Body of pancreas (tissue), 4 donors: ENCODE measurements at places on chromosomes 2 and 18. TPM values are rescaled to one million over a fixed set of nuclear protein-coding genes. Genes with fewer than 3 reads are reported as not detected.

- no peak for DNase-seq
These were observed 721 bp downstream of the MCEE start for GRCh38 chr2:71129114-71129901.

GRCh38 chr2:30334762-30335363 lies 103.5 kb downstream of the LBH start:
- peak; percentile 36 for DNase-seq

The POTEE gene
- total RNA-seq: not detected

- DNase-seq: no peak
These were observed 22.0 kb downstream of the KCNF1 start for GRCh38 chr2:10933700-10934225.

DNA sequence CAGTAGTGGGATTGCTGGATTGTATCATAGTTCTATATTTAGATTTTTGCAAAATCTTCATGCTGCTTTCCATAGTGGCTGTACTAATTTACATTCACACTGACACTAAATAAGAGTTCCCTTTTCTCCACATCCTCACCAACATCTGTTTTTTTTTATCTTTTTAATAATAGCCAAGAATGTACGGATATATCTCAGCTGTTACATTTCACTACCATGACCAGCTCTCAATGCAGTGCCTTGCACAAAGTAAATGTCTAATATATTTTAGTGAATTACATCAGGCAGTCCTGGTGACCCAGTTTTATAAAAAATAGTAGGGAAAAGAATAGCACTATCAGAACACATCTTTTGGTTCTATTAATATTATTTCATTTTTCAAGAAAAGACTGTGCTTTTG lies 161.8 kb downstream of the LNPK start:
- DNase-seq: no peak

The IGFBP2 gene
- 170 TPM for total RNA-seq

DNA sequence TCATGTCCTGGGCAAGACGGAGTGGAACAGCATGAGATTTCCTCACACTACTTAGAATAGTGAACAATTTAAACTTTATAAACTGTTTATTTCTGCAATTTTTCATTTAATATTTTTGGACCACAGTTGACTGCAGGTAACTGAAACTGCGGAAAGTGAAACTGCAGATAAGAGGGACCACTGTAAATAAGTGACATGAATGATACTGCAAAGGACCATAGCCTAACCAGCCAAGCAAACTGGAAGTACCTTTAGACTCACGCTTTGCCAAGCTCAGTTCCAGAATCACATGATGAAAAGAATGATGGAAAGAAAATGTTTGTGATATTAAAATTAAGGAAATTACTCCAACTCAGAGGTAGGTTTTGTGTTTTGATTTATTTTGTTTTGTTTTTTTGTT lies 94.6 kb upstream of the ITGA4 start:
- no peak for DNase-seq

DNA sequence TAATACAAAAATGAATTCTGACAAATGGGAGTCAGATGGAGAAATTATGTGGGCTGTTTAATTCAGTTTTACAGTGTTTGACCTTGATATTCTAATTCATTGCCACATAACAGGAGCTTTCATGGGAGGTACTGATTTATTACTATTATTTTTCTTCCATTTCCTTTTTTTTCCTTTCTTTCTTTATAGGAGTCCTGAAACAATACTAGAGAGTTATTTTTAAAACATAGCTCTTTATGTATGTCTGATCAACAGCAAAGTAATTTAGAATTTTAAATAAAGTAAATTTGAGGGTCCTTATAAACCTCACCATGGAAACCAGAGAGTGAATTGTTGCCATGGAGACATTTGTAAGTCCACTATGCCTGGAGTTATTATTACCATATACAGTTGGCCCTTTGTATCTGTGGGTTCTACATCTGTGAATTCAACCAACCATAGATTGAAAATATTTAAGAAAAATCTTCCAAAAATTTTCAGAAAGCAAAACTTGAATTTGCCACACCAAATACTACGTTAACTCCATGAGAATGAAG lies 40.9 kb upstream of the PPP4R1 start:
- DNase-seq: no peak

DNA sequence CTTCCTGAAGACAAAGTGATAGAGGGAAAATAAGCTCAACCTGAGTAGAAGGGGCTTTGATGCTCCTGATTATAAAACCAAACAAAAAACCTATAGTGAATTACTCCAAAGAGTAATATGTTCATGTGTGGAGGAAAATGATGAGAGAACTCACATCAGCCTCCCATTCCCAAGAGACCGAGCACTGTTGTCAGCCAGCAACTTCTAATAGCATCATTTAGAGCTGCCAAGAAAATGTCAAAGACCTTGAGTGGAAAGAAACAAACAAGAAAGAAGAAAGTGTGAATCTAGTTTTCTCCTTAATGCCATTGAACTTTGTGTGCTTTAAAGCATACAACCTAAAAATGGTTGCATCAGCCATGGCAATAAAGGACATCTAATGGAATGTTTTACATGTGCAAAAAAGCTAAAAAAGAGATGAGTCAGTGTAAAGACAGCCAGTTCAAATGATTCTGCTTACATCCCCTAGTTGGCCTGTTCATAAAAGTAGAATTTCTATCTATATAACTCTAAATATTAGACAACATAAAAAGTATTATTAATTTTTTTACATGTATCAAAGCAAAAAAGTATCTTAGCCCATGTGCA lies 1066.2 kb downstream of the TDRD15 start:
- DNase-seq: no peak

- no peak for DNase-seq
These were observed 191.9 kb downstream of the MYO3B start for GRCh38 chr2:170369894-170370293.

The ANKRD30B gene
- total RNA-seq: 0.26 TPM

- DNase-seq: no peak
These were observed 51.6 kb upstream of the PLA2R1 start for GRCh38 chr2:160114020-160114419.

DNA sequence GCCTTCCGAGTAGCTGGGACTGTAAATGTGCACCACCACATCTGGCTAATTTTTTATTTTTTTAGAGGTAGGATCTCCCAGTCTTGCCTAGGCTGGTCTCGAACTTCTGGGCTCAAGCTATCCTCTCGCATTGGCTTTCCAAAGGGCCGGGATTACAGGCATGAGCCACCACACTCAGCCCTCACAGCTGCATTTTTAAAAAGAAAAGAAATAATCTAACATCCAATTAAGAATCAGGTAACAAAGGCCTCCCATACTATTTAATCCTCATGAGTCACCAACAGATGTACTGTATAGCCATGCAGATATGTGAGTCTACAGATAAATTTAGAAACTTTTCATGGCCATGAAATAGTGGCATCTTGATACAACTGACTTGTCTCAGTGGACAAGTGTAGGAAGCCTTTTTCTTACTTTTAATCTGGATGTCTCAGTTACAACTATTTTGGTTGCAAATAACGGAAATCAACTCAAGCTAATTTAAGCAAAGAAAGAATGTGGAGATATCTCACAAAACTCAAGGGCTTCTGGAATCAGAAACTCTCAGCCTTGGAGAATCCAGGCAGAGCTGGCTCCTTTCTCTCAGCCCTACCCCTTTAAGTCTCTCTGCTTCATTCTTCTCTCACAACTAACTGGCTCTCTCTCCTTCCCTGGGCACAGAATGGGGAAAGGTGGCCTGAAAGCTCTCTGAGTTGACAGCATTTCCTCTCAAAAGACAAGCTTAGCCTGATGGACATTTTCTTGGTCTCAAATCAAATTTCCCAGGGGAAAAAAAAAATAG lies 12.8 kb upstream of the PPM1B start:
- DNase-seq: no peak

The ATRAID gene
- total RNA-seq: 75.0 TPM

DNA sequence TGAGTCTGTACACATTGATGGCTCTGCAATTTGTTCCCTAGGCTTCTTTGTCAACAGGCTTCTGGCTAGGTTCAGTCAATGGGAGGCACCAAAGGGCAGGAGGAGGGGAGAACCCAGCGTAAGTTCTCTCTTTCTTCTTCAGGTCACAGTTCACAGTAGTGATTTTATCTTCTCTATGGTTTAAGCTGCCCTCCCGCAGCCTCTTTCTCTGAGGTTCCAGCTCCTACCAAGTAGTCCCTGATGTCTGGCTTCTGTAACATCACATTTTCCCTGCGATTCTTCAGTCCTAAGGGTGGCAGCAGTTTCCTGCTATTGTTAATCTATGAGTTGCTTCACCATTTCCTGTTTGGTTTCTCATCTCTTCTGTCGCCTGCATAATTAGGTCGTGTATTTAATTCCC lies 107.4 kb downstream of the CPO start:
- no peak for DNase-seq

DNA sequence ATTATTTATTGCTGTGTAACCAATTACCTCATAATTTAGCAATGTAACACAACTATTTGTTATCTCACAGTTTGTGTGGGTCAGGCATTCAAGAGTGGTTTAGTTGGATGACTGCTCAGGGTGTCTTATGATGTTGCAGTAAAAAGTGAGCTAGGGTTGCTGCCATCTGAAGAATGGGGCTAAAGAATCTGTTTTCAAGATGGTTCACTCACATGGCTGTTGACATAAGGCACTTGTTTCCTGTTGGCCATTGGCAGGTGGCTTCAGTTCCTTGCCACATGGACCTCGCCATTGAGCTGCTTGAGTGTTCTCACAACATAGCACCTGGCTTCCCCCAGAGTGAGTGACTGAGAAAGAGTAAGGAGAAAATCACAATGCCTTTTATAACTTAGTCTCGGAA lies 123.2 kb downstream of the TMEM17 start:
- DNase-seq: no peak

The CPS1 gene
- 4.9 TPM for total RNA-seq

GRCh38 chr2:226993171-226993570 lies 157.3 kb downstream of the RHBDD1 start:
- no peak for DNase-seq

DNA sequence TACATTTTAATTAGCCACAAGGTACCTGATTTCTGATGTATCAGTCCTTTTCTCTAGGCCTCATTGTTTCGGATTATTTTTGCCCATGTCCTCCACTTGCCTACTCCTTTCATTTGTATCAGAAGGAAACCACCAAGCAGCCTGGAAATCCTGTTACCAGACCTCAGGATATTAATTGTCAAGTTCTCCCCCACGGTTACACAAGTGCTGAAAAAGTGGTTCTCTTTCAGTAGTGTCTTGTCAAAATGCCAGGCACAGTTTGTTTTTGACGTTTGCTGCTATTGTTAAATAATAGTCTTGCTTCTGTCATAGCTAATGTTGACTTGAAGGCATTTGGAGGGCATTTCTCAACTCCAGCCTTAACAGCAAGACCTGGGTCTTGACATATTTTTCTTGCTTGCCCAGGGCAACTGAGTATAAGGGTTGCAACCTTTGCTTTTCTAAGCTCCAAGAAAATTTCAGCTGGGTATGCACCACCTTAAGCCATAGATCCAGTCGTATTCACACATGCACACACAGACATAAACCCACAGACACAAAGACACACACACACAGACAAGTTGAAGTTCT lies 31.0 kb downstream of the INSIG2 start:
- no peak for DNase-seq

The KCNJ3 gene
- total RNA-seq: 0.78 TPM

GRCh38 chr18:67463829-67464228 lies 52.7 kb downstream of the DSEL start:
- no peak for DNase-seq

- DNase-seq: no peak
These were observed 58.8 kb upstream of the CAPN13 start for GRCh38 chr2:30865892-30866681.

The SLC23A3 gene
- 8.2 TPM for total RNA-seq

The ZNF512 gene
- total RNA-seq: 11.9 TPM

GRCh38 chr2:175624785-175625184 lies 377.3 kb downstream of the LNPK start:
- no peak for DNase-seq

The KCNE4 gene
- total RNA-seq: 3.9 TPM

DNA sequence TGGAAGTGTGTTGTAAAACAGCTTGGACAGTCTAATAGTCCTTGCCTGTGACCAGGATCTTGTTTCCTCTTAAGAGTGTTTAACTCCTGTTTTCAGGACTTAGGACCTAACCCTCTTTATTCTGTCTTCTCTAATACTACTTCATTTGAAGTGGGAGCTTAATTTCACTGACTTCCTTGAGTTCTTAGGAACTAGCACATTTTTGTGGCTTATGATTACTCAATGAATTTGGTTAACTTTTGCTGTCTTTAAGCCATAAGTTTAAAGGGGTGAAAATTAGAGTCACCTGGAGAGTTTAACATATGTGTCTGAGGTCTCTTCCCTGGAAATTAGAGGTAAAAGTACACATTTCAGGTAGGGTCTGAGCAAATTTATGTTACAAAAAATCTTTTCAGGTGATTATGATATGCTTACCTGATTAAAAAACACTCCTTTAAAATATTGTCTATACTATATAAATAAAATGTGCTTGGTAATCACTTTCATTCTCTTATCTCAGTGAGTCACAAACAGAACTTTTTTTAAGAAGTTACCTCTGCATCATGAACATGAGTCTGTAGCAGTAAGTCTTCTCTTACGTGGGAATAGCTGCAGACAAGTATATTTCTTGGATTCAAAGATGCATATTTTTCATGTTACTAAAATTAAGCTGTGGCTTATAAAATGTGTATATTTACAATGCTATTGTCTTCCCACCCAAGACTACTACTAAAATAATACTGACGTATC lies 52.7 kb downstream of the ATP9B start:
- no peak for DNase-seq

The NEU2 gene
- total RNA-seq: not detected

GRCh38 chr2:3396920-3397559 lies 17.5 kb downstream of the TRAPPC12 start:
- DNase-seq: no peak

- no peak for DNase-seq
These were observed 42.0 kb downstream of the ZEB2 start for GRCh38 chr2:144477957-144478311.

DNA sequence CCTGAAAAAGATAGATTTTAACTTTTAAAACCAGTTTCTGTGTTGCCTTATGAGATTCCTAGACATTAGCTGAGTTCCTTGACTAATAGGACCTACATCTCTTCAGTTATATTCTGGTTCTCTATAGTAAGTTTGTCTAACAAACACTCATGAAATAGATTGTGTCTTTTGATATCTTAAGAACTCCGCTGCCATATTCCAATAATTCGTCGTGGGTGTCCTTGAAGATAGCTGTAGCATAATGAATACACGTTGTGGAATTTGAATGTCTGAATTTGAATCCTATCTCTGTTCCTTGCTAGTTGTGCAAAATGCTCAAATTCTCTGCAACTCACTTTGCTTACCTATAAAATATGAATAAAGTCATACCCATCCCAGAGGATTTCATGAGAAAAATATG lies 176.8 kb upstream of the COL3A1 start:
- DNase-seq: no peak

DNA sequence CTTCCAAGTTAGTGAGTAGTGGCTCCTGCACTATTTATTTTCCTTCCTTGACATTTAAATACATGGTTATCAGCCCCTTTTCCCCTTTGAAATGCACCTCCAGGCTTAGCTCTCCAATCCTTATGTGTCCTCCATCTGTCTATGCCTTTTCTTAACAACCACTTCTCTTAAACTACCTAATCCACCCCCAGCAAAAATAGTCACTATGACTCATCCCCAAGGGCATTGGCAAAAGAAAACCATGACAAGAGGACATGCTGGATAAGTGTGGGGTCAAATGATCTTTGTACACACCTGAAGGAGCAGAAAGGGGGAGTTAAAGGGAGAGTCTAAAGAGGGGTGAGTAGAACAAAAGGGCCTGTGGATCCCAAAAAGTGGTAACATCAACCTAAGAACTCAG lies 127.2 kb downstream of the ANKRD44 start:
- DNase-seq: no peak

- peak; percentile 83 for DNase-seq
These were observed at the start of gene CSRNP3 for GRCh38 chr2:165469417-165469816. CSRNP3 (plus strand) TSS chr2:165469698; CDS start chr2:165595066, 125,368 bp downstream.

- no peak for DNase-seq
These were observed 25.7 kb upstream of the COX7A2L start for GRCh38 chr2:42386682-42387081.
